ENCODE measurements at places on chromosomes 3 and 15.
A peak's percentile ranks its signal among the peaks of the same experiment; 100 is the strongest.

DNA sequence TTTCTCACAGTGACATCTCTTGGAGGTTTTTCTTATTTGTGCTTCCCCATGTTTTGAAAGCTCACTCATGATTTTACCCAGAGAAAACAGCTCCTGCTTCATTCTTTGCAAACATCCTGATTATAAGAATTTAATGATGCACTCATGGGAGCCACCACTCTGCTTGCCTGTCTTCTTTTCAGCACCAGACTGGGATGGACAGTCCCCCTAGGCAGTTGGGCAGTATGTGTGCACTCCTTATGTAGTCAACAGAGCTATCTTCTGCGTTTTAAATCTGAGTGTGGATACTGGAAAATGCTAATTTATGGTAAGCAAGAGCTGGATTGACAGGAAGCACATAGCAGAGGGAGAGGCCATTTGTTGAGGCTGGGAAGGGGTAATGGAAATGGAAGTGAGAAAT is 276.1 kb downstream of the AGBL1 start:
- DNase-seq = no peak

DNA sequence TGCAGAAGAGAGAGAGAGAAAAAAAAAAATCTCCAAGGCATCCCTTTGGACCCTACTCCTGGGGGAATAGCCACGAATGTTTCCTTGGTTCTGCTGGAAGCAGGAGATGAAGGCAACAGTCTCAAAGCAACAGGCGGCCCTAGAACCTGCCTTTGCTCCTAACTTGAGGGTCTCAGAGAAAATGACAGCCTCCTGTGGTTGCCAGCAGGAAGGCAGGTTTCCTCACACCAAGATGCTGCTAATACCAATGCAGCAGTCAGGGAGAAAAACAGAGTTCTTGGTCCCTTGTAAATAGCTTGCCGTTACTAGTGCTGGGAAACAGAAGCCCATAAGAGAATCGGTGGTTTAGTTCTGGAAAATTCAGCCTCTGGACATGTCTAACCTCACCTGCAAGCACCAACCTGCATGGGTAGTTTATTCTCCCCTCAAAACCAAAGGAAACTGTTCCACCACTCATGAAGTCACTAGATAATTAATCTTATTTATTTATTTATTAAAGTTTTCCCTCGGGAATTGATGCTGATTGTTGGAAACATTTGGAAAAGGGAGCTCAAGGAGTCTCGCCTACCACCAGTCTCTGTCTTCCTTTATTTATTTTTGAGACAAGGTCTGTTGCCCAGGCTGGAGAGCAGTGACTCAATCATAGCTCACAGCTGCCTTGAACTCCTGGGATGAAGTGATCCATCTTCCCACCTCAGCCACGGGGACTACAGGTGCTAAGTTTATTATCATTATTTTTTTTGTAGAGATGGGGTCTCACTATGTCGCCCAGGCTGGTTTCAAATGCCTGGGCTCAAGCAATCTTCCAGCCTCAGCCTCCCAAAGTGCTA is 883 bp upstream of the FRMD4B start:
- DNase-seq = no peak

GRCh38 chr3:100900671-100901335 is 92.4 kb downstream of the ABI3BP start:
- no peak for DNase-seq

DNA sequence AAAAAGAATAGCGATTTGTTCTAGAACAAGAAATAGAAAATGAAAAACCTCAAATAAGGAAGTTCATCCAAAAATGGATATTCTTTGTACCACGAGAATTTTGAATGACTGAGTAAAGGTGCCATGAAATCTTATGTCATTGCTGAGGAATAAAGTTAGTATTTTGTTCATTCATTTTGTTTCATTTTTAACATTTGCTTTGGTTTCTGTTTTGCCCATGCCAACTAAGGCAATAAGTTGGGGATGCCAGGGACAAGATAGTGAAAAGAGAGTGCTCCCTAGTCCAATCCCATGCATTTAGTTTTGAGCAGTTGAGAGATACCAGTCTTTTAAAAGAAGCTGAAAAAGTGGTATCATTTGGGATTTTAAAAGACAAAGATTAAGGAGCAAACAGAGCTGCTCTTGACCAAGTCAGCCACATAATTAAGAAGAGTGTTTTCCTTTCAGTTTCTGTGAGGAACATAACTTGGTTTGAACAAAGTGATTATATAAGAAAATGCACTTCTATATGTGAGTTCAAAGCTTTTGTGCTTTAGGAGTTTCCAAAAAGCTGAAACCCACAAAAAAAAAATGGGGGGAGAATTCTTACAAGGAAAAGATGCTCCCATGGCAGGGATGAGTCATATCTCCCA is 201.4 kb downstream of the PLOD2 start:
- no peak for DNase-seq

- no peak for DNase-seq
Measured at GRCh38 chr3:191353022-191353777, 22.9 kb upstream of the UTS2B start.

- no peak for DNase-seq
Measured at GRCh38 chr3:183013856-183014255, 33.5 kb upstream of the DCUN1D1 start.

DNA sequence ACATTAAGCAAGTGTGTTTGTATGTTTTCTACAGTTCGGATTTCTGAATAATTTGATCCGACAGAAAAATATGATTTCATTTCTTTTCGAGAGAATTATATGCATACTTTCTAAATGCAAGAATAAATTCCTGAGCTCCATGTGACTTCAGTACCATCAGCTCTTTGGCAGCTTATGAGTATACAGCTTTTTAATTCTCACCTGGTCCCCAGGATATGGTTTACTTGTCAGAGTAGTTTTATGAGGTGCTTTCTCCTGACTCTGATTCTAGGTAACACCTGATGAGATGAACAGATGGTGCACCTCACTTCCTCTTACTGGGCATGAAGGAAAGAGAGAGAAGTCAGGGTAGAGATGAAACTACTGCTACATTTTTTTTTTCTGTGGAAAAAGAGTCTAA is 3.1 kb downstream of the HGD start:
- no peak for DNase-seq

GRCh38 chr3:184359610-184360009 is 1.8 kb downstream of the CLCN2 start:
- DNase-seq = no peak

DNA sequence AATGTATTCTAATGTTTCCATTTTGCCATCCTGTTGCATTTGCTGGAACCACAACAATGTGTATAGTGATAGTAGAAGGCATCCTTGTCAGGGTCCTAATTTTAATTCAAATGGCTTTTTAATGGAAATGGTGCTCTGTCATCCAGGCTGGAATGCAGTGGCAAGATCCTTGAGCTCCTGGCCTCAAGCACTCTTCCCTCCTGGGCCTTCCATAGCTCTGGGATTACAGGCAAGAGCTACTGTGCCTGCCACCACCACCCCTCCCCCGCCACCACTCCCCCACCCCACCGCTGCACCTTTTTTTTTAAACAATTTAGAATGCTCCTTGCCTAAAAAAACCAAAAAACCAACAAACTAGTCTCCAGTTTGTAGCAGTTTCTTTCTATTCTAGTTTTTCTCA is 15.2 kb upstream of the IQCF6 start:
- DNase-seq = no peak

DNA sequence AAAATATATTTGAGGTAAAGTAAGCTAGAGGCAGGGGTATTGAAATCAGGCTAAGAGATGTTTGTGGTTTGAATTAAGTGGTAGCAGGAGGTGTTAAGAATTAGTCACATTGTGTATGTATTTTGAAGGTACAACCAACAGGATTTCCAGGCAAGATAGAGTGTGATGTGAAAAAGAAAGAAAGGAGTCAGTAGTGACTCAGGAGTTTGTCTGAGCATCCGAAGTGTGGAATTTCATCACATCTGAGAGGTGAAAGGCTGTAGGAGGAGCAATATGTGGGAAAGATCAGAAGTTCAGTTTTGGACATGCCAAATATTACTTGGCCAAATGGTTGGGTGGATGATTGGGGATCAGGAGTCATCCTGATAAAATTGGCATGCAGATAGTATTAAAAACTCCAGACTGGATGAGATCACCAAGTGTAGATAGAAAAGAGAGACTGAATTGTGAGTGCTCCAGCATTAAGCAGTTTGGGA is 32.1 kb upstream of the EBLN2 start:
- no peak for DNase-seq

DNA sequence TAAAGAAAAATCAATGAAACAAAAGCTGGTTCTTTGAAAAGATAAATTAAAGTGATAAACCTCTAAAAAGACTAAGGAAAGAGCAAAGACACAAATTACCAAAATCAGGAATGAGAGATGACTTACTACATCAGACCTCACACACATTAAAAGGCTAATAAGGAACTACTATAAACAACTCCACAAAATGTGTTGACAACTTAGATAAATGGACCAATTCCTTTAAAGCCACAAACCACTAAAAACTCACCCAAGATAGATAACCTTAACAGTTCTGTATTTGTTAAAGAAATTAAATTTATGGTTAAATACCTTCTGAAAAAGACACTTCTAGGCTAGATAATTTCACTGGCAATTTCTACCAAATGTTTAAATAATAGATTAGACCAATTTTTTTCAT is 170.4 kb downstream of the SMAD6 start:
- no peak for DNase-seq

DNA sequence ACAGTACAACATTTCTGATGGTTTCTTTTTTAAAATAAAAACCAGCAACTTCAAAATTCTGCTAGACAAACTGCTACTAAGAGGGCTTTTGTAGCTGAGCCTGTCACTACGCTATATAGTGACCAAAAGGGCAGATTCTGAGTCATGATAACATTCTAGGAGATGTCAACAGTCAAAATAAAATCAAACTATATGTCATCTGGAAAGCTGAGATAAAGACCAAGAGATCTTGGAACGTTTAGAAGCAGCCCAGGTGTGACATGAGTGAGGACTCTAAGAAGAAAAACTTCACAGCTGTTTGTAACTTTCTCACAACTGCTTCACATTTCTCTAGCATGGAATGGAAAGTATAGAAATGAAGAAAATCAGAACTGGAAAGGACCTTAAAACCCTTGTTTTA is 84.6 kb downstream of the FILIP1L start:
- no peak for DNase-seq

DNA sequence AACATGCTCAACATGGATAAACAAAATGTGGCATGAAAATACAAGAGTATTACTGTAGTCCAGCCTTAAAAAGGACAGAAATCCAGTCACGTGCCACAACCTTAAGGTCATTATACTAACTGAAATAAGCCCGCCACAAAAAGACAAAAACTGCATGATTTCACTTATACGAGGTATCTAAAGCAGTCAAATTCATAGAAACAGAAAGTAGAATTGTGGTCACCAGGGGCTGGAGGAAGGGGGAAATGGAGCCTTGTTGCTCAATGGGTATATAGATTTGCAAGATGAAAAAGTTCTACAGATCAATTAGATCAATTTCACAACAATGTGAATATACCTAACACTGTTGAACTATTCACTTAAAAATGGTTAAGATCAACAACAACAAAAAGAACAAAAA is 7.4 kb downstream of the GLB1 start:
- no peak for DNase-seq

DNA sequence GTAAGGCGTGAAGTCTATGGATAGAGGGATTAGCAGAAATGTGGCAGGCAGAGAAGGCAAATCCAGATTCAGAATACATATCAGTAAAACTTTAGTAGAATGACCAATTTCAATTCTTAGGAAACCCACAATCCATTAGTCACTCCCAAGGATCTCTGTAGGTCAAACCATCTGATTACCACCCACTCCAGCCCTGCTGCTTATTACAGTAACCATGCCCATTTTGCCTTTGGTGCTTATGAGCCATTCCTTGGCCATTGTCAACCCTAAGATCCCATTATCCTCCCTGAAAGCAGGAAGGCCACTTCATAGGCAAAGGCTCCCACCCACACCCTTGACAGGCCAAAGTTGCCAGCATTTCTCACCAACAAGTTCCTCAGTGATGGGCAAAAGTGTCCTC is 5.1 kb upstream of the KLHL40 start:
- DNase-seq = no peak

DNA sequence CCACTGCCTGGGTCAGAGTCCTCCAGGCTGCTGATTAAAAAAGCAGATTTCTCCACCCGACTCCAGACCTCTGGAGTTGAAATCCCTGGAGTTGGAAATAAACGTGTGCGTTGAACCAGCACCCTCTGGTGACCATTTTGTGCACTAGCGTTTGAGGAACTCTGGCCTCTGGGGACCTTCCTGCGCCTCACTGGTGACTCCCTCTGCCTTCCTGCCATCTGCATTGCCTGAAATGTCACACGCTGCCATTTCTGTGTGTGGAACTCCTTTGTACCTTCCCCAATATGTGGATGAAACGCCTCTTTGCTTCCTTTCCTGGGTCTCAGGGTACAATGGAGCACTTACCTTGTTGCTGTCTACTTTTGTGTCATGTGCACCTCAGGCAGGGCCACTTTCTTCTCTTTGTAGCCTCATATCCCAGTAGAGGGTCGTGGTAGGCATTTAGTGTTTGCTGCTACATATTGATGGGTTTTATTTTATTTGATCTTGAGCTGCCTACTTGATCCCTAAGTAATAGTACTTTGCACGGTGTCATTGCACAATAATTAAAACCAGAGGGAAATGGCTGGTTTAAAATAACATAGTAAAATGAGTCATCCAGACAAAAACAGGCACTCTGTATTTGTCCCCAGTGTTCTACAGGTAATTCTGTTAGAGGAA is 56.8 kb downstream of the GPR171 start:
- peak; percentile 81 for DNase-seq

GRCh38 chr15:48718646-48719045 is 73.1 kb upstream of the FBN1 start:
- DNase-seq = no peak

DNA sequence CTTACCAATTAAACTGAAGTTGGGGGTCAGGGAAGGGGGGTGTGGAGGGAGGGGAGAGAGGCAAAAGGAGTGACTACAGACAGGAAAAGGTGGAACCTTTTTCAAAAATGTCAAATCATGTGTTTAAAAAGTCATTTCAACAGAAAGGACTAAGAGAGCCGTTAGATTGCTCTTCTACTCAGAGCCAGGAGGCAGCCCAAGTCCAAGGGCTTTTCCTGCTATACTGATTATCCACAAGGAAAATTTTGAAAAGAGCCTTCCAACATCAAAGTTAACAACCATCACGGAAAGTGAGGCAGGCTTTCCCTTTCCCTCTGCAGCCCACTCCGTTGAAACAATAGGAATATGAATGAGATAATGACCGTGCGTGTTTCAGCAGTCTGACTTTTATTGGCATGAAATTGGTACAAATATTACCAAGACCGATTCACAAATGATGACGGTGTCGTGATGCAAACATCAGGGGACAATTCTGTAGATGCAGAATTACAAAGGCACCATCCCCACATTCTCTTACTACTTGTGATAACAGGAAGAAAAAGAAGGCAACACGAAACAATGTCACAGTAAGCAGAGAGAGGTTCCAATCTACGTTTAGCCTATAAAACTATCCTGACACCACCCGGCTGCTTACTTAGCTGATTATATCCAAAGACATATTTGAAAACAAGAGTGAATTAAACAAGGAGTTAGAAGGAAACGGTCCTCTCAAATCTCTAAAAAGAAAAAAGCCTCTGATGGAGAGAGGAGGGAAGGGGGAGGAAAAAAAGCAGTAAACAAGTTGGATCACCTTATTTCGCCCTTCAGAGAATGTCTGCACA is 453.7 kb downstream of the FOXP1 start:
- no peak for DNase-seq

- DNase-seq = no peak
Measured at GRCh38 chr3:196378146-196378841, 40.1 kb upstream of the TM4SF19 start.
